H54 (cell line): ENCODE measurements at places on chromosomes 3 and 15.
A peak's percentile ranks its signal among the peaks of the same experiment; 100 is the strongest.

- DNase-seq = no peak
These were observed 57.6 kb upstream of the AZI2 start for GRCh38 chr3:28406241-28406640.

DNA sequence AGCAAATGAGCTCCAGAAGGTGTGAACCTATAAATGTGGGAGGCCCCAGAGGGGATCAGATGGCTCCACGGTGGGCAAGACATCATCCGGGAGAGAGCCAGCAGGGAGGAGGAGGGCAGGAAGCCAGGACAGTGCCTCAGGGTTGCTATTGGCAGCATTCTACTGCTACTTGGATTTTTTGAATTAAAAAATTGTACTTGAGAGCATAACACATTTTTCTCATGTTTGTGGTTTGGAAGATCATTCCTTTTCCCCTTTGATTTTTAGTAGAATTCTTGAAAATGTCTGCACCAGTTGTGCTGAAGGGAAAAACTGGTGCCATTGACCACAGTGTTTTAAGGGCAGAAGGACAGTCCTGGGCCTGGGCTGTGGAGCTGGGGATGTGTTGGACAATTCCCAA, 59.2 kb downstream of the LYZL4 start:
- DNase-seq = no peak

GRCh38 chr3:12258911-12259310, 30.0 kb upstream of the PPARG start:
- no peak for DNase-seq

DNA sequence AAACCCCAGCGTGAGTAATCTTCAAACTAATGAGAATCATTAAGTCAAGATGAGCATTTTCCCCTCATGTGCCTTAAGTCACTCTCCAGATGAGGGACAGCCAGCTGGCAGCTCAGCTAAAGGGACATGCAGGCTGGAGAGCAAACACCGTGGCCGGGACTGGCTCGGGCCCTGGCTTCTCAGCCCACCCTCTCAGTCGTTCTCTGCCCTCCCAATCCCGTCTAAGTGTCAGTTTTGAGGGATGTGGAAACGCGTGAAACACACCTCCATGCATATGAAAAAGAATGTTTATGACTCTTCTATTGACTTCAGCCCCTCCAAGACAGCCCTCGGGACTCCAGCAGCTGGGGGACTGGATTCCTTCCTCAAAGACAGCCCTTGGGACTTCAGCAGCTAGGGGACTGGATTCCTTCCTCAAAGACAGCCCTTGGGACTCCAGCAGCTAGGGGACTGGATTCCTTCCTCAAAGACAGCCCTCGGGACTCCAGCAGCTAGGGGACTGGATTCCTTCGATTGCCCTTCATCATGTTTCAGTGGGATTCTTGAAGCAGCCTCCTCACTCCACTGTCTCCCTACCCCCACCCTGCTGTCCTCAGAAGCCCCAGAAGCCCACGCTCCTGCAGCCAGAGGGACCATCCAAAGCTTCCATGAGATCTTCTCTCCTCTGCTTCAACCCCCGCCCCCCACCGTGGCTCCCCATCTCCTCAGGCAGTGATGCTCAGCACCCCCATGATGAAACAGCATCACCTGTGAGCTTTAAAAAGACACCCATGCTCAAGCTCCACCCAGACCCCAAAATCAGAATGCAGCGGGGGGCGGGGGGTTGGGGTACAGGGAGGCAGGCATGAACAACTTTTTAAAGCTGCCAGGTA, 228.9 kb downstream of the XXYLT1 start:
- no peak for DNase-seq

DNA sequence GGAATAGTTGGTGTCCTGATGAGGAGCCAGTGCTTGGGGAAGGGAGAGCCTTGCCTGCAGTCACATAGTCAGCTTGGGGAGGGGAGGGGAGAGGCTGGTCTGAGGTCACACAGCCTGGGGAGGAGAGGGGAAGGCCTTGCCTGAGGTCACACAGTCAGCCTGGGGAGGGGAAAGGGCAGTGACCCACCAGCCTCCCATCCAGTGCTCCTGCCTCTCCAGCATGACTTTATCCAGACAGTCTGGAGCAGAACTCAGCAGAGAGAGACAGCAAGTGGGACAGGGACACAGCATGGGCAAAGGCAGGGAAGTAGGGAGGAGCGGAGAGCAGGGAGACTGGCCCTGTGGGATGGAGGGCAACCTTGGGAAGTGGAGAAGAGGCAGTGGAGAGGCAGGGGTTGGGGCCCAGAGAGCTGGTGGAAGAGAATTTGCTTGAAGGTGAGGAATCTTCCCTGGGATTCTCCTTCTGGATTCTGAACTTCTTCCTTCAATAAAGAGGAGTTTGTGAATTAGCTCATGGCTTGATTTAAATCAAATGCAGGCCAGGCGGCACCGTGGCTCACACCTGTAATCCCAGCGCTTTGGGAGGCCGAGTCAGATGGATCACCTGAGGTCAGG, 64.5 kb downstream of the CORO2B start:
- DNase-seq = no peak

GRCh38 chr15:49621887-49622286, 1.0 kb downstream of the DTWD1 start:
- no peak for DNase-seq

- DNase-seq = no peak
These were observed 1.7 kb upstream of the GPR87 start for GRCh38 chr3:151318313-151318712.

DNA sequence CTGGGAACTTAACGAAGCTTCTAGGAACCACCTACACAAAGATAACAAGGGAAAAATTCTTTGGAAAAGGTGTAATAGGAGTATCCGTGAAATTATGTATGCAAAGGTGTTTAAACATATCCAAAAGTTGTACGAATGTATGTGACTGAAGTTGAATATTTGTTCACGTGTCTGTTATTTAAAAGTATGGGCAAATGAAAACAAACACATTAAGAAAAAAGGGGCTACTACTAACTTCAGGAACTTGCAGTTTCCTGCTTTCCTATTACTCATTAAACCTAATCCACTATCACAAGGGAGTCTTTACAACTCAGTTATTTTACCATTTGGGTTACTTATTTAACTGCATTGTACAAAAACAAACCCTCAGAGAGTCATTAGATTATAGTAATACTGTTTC, 33.9 kb upstream of the GRAMD1C start:
- DNase-seq = no peak

- no peak for DNase-seq
These were observed 731.1 kb upstream of the SGO1 start for GRCh38 chr3:20916951-20917606.

GRCh38 chr3:14700891-14701290, 25.9 kb downstream of the C3orf20 start:
- DNase-seq = no peak

DNA sequence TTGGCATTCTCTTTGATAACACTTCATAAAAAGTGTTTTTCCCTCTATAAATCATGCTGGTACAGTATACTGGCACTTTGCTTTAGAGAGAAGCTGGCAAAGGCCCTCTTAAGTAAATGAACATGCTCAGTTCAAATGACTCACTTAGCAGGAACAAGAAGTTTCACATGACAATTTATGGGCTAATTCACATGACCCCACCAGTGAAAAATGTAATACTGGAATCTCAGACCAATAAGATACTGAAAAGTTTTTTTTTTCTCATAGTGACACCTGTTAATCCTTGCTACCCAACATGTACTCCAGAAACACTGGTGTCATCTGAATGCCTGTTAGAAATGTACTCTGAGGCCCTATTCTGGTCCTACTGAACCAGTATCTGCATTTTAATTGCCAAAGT, 13.9 kb downstream of the BTBD1 start:
- DNase-seq = peak; percentile 15

DNA sequence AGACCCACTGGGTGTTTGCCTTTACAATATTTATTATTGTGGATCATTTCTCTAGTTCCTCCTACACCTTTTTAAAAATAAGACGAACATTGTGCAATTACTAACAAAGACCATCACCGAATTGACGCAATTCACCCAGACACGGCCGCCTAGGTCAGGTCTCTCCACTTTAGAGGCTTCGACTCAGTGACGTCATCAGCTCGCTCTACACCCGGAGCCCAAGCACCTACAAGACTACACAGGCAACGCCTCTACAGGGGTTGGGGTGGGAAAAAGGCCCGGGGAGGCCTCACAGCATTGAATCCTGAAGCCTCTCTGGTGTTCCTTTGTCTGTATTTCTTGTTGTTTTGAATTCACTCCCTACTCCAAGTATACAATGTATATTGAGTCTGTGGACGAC, 16.6 kb downstream of the ZIC4 start:
- DNase-seq = no peak

GRCh38 chr3:71110385-71111222, 472.9 kb downstream of the FOXP1 start:
- no peak for DNase-seq

GRCh38 chr3:17136136-17136721, 251.5 kb downstream of the PLCL2 start:
- no peak for DNase-seq

GRCh38 chr3:148931574-148931973, 59.8 kb upstream of the GYG1 start:
- no peak for DNase-seq

- no peak for DNase-seq
These were observed 16.3 kb downstream of the SYNM start for GRCh38 chr15:99121207-99121606.

- DNase-seq = no peak
These were observed 34.6 kb downstream of the GLDN start for GRCh38 chr15:51375966-51376640.

- DNase-seq = peak; percentile 29
These were observed 194.6 kb downstream of the FAM43A start for GRCh38 chr3:194879991-194880939.

DNA sequence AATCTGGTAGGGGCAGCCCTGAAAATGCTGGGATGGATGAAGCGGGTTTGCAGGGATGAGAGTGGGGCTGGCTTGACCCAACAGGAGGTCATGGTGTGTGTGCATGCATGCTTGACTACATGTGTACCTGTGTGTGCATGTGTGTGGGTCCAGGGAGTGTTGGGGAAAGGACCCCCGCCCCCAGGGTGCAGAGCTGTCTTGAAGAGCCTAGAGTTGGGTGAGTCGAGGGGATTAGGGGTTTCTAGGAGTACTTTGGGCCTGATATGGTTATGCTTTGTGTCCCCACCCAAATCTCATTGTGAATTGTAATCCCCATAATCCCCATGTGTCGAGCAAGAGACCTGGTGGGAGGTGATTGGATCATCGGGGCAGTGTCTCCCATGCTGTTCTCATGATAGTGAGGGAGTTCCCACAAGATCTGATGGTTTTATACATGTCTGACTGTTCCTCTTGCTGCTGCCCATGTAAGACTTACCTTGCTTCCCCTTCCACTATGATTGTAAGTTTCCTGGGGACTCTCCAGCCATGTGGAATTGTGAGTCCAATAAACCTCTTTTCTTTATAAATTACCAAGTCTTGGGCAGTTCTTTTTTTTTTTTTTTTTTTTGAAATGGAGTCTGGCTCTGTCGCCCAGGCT, 5.2 kb upstream of the LCTL start:
- no peak for DNase-seq

DNA sequence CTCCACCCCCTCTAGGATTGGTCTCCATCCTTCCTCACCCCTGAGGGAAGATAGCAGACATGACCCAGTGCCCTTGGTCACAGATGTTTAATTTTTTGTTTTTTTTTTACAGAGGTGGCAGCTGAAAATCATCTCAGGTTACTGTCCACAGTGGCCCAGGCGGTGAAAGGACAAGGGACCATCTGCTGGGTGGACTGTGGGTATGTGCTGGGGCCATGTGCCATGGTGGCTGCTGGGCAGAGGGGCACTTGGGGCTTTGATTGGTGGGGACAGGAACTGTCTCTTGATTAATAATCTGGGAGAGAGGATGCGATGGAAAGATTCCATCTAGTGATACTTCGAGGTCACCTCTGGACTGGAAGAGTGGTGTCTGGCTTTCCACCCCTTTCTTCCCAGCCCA, 25.4 kb downstream of the PDIA5 start:
- no peak for DNase-seq

GRCh38 chr15:31344823-31345605, 18.4 kb downstream of the KLF13 start:
- DNase-seq = no peak

- no peak for DNase-seq
These were observed 55.0 kb downstream of the TMEM212 start for GRCh38 chr3:171898192-171898591.

DNA sequence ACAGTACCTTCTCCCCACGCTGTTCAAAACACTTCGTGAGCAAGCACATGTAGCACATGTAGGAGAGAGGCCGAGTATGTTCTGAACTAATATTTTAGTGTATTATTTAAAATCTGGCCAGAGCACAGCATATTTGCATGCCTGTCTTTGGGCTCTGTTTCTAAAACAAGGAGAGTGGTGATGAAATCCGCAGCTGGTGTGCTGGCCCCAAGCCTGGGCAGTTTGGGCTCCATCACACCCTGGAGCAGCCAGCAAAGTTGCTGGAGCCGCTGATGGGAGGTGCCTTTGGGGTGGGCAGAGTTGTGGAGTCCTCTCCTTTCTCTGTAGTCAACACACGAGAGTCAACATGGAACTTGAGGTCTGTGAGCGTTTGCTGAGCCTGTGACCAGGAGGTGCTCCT, 116.6 kb downstream of the SLCO3A1 start:
- DNase-seq = no peak

DNA sequence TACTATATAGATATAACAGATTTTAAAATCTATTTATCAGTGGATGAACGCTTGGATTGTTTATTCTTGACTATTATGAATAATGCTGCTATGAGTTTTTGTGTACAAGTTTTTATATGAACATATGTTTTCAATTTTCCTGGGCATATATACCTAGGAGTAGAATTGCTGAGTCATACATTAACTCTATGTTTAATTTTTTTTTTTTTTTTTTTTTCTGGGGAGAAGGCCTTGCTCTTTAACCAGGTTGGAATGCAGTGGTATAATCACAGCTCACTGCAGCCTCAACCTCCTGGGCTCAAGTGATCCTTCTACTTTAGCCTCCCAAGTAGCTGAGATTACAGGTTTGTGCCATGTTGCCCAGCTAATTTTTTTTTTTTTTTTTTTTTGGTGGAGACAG, 9.1 kb downstream of the CIDEC start:
- no peak for DNase-seq

- DNase-seq = no peak
These were observed 32.6 kb downstream of the AVEN start for GRCh38 chr15:34006381-34006780.

DNA sequence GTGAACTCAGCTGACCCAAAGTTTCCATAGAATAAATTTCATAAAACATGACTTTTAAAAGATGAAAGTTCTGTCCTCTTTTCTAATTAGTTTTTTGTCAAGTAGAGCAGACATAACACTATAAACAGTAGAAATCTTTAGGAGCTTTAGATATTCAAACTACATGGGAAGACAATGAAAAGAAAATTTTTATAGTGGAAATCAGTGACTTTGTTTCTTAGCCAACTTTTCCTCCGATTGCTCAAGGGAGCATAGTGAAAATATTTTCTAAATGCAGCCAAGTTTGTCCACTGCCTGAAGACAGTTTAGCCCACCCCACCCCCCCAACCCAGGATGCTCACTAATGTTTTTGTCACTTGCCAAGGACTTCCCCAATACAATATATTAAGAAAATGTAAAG, 114.9 kb downstream of the PLD1 start:
- DNase-seq = no peak

DNA sequence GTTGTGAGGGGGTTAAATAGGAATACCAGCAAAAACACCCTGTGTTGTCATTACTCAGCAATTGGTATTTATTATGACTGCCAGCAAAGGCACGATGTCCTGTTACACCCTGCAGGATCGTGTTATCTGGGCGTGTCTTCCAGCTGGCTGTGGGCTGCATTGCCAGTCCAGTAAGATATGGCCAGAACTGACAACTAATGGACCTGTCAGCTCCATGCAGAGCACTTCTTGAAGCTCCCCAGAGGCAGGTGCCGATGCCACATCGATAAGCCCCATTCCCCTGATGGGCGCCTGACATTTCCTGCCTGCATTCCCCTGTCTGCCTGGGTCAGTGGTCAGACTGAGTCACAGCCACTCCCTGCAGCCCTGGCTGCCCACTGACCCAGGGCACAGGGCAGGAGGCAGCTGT, 79.7 kb upstream of the RASGRF1 start:
- DNase-seq = peak; percentile 18
